ENCODE measurements at places on chromosomes 13 and 19.
A peak's percentile ranks its signal among the peaks of the same experiment; 100 is the strongest.

GRCh38 chr19:9847087-9847671, 12.1 kb downstream of the PIN1 start:
- no peak for DNase-seq

- no peak for DNase-seq
Observed at GRCh38 chr13:21138561-21138960, 37.8 kb downstream of the SKA3 start.

DNA sequence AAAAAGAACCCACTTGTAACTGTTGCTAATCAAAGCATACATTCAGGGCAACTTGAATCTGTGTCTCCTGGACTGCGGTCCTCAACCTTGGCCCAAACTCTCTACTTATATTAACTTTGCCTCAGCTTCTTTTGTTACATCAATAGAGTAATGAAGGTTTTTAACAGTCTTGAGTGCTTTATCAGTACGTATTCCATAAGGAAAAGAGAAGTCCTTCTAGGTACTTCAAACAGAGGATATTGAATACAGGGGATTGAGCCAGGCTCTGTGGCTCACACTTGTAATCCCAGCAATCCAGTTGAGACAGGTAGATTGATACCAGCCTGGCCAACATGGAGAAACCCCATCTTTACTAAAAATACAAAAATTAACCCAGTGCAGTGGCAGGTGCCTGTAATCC, 1.2 kb upstream of the EPS15L1 start:
- no peak for DNase-seq

DNA sequence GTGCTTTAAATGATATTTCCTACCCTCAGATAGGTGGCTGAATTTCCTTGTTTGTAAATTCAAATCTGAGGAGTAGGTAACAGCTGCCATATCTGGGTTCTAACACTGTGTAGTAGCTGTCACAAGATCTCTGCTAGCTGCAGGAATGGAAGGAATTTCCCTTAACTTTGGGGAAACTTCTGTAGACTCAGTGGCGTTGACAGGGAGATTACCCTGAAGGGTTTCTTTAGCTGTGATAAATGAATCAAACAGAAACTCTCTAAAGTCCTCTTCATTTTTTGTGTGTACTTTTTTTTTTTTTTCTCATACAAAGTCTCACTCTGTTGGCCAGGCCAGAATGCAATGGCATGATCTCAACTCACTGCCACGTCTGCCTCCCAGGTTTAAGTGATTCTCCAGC, 5.3 kb upstream of the EPSTI1 start:
- no peak for DNase-seq

- no peak for DNase-seq
Observed at GRCh38 chr13:99144306-99144705, 56.3 kb upstream of the UBAC2 start.

DNA sequence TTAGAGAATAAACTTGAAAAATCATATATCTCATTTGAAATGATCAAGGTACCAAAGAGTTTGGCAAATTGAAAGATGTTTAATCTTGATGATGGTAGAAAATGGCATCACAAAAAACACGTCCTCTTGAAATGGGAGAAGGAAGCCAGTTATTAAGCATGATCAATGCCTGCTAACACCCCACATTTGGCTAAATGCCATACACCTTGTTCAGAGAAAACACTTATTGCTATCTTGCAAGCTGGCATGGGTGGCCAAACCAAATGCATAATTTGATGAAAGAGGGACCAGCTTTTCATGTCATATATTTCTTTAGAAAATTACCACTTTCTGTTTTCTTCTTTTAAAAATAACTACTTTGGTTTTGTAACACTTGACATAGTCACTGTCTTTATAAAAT, 141.3 kb downstream of the ZAR1L start:
- DNase-seq = no peak

DNA sequence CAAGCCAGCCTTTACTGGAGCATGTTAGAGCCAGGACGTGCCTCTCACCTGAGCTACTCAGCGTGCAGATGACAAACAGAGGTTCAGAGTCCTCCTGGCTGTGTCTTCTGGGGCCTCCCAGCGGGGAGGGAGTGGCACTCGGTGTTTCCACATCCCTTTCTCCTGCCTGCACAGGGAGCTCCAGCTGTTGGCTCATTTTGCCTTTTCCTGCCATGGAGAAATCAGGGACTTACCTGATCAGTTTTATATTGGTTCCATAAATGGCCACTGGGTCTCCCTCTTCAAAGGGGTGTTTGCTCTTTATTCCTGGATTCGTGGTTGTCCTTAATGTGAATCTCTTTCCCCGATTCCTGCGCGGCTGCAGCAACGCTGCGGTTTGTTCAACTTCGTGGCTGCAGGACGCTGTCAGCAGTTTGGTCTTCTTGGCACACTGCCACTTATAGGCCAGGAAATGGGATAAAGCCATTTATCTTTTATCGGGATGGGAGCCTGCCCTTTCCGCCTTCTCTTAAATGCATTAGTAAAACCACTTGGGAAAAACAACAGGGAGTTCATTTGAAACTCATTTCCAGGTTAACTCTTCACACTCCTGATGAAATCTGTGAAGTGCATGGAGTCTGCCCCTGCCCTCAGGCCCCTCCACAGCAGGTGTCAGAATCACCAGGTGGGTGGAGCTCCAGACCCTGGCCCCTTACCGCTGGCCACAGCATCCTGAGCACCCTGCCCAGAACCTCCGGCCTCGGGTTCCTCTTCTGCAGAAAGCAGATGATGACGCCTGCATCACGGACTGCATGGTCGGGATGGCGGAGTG, 39.8 kb upstream of the MCF2L start:
- no peak for DNase-seq

DNA sequence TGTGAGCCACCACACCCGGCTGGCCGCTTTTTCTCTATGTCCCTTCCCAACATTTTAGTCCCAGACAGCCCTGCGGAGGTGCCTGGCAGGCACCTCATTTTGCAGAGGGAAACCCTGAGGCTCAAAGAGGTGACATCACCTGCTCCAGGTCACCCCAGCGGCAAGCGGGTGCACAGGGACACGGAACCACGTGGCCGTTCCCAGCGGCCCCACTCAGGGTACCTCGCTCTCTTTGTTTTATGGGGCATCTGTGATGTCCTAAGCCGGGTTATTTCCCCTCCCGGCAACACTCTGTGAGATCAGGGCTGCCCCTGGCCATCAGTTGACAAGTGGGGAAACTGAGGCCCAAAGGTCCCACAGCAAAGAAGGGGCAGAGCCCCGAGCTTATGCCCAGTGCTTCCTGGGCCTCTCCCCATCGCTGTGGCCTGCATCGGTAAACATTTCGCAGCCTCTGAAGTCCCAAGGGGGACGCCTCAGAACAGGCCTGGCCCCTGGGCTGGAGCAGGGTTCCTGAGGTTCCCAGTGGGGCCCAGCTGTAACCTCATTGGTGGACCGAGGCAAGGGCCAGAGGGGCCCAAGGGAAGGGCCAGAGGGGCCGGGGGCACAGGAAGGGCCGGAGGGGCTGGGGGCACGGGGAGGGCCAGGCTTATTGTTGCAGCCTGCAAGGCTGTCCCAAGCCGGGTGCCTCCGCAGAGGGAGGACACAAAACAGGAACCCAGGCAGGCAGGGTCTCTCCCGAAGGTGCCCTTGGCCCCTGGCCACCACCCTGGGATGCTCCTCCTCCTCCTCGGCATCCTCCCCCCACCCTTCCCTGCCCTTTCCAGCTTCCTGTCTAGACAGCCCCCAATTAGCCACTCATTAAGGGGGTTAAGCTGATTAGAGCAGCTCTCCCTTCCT, 39.0 kb downstream of the SMIM24 start:
- DNase-seq = no peak

DNA sequence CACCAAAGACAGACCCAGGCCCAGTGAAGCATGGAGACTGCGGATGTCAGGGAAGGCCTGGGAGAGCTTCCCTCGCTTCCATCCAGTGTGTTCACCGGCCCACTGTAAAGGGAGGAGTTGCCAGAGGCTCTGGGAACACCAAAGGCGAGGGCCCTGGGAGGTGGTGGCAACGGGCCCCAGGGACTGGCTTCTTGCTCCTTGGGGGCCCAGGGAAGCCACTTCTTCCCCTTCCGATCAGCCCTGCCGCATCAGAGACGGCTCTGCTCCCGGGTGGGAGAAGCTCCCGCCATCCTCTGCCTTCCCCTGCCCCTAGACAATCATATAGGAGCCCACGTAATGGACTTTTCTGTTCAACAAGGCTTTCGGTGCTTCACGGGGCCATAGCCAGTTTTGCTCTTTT, 83.4 kb upstream of the GPR183 start:
- DNase-seq = no peak

DNA sequence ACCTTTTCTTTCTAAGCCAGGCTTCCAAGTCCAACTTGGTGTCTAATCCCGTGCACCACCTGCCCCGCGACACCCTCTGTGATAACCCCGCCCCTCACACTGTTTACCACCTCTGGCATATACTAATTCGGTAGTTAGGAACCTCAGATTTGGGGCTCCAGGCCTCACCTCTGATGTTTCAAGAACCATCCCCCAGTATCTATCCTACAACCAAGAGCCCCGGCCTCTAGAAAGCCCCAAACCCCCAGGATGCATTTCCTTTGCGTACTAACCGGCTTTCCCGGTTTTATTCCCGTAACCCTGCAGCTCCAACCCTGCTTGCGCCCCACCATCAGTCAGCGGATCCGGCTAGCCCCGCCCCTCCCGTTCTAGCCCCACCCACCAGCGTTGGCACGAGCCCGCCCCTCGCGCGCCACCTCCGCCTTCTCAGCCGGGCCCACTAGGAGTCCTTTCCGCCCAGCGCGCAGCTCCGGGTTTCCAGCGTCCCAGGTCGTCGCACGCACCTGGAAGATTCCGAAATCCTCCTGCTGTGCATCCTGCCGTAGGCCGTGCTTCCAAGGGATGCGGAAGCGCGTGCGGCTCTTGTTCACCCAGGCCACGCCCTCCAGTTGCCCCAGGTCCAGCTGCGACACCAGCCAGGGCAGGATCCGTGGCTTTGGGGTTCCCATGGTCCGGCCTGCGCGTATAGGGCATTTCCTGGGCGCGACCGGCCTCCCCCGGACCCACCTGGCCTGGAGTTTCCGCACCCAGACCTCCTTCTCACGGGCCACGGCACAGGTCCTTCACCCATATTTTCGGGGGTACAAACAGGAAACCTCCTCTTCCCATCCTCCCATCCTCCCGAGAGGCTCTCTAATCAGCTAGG, 1.3 kb downstream of the IRF3 start:
- peak; percentile 60 for DNase-seq

DNA sequence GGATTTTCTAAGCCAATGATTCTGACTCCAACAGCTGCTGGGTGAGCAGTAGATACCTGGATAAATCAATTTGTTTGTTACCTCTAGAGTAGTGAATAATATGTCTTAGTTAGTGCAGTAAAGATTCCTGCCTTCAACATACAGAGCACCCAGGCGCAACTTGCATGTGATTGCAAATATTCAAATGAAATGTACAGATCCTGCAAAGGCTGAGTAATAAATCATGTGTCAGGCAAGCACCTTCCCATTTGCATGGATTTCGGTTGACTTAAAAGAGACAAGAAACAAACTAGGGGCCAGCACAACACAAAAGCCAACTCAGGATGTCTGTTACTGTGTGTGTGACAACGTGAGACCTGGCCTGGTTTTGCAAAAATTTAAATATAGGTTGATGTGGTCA, 79.7 kb downstream of the TNFSF11 start:
- DNase-seq = peak; percentile 99

- DNase-seq = no peak
Observed at GRCh38 chr19:14416817-14417231, 2.3 kb downstream of the DDX39A start.

GRCh38 chr13:20114066-20114610, 46.7 kb downstream of the GJA3 start:
- no peak for DNase-seq

DNA sequence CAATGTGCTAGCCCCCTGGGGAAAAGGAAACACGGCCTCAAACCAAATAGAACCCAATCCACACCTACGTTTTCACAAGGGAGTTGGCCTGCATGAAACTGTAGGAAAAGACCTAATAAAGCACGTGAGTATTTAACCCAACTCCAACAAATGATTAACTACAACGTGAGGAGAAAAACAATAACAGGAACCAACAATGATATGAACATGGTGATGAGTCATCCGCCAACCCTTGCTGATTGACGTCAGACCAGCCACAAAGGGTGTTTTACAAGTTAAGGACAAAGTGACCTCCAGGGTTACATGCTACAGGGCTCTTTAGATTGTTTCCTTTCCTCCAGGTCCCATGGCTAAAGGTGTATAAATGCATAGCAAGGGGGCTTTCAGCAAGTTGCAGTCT, 460.5 kb downstream of the COG6 start:
- no peak for DNase-seq

GRCh38 chr13:100341327-100341726, 247.3 kb downstream of the GGACT start:
- no peak for DNase-seq

- no peak for DNase-seq
Observed at GRCh38 chr19:58037927-58038687, 4.3 kb downstream of the ZSCAN1 start.

GRCh38 chr13:35926859-35927530, 204.2 kb downstream of the DCLK1 start:
- DNase-seq = no peak

DNA sequence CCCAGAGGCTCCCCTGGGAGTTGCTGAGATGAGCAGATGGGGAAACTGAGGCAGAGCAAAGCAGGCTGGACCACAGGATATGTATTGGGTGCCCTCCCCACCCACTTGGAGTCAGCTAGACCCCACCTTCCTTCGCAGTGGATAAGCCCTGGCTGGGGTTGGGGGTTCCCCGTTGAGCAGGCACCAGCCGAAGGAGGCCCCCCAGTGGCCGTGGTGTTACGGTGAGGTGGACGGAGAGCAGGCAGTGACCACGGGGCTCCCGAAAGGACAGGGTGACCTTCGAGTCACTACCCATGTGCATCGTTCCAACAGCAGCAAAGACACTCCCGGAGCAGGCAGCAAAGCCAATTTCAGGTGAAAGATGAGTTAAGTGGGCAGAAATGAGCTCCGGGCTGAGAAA, 62.4 kb upstream of the ADGRE5 start:
- DNase-seq = no peak

DNA sequence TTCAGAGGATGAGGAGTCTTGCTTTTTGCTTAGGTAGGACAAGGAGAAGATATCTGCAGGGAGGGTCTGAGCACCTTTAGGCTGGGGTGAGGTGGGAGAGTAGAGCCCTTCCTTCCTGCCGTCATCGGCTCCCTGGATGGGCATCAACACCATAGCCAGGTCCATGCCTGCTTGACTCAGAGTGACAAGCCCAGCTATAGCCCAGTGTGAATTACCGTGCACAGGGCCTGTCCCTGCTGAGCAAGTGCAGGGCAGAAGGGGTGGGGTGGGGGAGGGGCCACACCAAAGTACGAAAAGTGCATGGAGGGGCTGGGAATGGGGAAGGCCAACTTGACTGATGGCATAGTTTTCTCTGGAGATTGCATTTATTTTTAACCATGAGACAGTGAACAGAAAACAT, 30.3 kb upstream of the RNF113B start:
- no peak for DNase-seq

Data from NCI-H526 treated with DMSO at 0.1 percent for 48 hours (cell line).